ENCODE measurements at places on chromosomes 4 and X.
A peak's percentile ranks its signal among the peaks of the same experiment; 100 is the strongest.

DNA sequence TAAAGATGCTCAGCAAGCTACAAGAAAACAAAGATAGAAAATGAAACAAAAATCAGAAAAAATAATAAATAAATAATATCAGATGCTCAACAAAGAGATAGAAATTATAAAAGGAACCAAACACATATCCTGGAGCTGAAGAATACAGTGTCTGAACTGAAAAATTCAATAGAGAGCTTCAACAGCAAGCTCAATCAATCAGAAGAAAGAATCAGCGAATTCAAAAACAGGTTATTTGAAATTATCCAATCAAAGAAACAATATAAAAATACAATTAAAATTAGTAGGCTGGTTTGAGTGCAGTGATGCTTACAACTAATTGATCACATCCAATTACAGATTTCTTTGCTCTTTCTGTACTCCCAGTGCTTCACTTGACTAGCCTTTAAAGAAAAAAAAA is 40.8 kb upstream of the FOXR2 start:
- no peak for DNase-seq

GRCh38 chr4:27057053-27057452 is 196.4 kb downstream of the STIM2 start:
- no peak for DNase-seq

- DNase-seq = no peak
Measured at GRCh38 chr4:169682372-169683047, 62.1 kb downstream of the CLCN3 start.

DNA sequence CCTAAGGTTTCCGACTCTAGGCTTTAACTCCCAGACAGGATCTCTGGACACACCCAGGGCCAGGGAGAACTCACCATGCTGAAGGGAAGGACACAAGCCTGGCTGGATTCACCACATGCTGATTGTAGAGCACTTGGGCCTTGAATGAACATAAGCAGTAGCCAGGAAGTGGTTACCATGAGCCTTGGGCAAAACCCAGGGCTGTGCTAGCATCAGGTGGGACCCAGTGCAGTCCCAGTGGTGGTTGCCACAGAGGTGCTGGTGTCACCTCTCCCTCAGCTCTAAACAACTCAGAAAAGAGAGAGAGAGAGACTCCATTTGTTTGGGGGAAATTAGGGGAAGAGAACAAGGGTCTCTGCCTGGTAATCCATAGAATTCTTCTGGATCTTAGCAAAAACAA is 77.0 kb downstream of the KLHL13 start:
- no peak for DNase-seq

- no peak for DNase-seq
Measured at GRCh38 chr4:89700766-89701423, 136.1 kb downstream of the SNCA start.

DNA sequence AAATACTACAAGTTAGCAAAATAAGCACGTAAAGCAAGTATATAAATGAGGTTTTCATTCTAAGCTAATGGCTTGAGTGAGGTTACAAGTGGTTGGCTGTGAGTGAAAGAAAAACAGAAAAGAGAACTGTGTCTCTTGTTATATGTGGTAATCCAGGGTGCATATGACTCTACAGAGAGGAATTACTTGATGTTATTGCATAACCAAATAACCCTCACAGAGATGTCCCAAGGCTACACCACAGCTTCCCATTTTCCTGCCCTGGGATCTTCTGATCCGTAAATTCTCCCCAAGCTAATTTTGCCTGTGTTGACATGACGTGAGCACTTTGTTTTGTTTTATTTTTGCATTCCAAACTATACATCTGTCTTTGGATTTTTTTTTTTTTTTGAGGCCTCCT is 470.0 kb upstream of the INTU start:
- DNase-seq = no peak

DNA sequence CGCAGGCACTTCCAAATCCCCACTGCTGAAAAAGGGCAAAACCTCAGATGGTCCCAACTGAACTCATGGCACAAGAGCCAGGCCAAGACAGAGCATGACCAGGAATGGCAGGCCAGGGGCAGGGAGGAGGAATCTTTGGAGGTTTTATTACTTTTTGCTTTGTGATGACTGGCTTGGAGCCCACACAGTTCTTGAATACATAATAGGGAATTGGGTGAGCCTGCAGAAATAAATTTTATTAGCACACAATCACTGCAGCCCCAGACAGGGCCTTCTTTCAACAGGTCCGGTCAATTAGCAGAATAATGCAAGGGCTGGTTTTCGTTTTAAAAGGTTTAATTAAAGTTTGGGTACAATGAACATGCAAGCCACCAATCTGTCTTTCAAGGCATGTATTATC is 23.4 kb upstream of the MAMLD1 start:
- DNase-seq = no peak

DNA sequence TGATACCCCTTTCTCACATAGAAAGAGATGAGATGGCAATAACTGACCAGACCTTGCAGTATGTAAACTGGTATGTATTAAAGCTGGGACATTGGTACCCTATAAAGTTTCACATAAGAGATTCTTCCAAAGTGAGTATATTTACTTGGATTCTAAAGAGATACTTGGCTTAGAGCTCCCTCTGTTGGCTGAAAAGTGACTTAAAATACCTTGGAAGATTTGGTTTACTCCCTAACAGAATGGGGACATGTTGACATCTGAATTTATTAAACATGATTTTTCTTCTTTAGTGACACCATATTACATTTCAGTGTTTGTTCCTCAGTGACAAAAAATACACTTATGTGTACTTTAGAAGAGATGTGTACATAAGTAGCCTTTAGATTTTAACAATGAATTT is 47.9 kb upstream of the RGN start:
- DNase-seq = no peak

GRCh38 chr4:42617030-42617429 is 39.9 kb downstream of the ATP8A1 start:
- DNase-seq = no peak

- DNase-seq = no peak
Measured at GRCh38 chr4:3786196-3786869, 20.1 kb downstream of the ADRA2C start.

DNA sequence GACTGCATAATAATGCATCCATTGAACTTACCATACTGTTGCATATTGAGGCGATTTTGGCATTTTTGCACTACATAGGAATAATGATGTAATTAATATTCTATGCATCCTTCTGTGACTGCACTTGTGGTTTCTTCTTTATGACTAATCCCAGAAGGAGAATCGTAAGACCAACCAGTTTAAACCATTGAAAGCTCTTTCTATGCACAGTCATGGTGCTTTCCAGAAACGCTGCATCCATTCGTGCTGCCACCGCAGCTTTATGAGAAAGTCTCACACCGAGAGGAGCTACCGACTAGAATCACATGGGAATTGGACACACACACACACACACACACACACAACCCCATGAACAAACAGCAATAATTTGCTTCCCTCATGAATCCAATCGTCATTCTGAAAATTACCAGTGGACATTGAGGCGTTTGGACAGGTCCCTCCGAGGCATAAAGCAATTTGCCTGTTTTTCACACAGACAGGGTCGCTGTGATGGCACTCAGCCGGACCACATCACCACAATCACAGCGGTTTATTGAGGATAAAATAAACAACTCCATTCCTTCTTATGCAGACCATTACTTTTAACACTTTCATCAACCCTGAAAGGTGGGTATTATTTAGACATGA is 64.2 kb downstream of the PACRGL start:
- no peak for DNase-seq

- no peak for DNase-seq
Measured at GRCh38 chr4:1243451-1244080, 5.4 kb downstream of the CTBP1 start.

DNA sequence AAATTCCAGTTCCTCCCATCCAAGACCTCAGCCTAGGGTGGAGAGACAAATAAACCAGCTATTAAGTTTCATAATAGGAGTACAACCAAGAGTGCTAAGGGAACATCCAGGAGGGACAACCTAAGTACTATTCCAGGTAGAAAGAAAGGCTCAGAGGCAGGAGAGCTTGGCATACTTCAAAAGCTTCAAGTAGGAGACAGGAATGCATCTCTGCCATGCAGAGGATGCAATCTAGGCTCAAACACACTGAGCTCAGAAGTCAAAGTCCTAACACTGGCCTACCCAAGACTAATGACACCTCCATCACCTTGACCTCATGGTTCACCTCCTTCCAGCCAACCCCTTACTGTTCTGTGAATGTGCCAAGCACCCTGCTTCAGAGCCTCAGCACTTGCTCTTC is 8.1 kb downstream of the WDFY3 start:
- DNase-seq = no peak

- DNase-seq = no peak
Measured at GRCh38 chrX:109199726-109200125, 282.2 kb downstream of the GUCY2F start.

DNA sequence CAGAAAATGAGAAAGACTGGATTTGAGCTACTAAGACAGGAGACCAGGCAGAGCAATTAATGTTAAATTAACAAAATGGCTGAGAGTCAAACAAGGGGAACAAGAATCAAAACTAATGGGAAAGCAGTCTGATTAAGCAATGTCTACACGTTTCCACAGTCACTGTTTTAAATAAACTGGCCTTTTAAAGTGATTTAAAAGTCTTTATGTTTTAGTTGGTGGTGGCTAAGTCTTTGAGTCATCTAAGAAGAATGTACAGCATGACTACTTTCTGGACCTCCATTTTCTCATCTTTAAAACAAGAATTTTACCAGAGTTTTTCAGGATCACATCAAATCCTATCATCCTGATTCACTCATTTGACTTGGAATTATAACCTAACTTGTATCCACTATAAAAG is 233.8 kb downstream of the ENOX2 start:
- DNase-seq = no peak

DNA sequence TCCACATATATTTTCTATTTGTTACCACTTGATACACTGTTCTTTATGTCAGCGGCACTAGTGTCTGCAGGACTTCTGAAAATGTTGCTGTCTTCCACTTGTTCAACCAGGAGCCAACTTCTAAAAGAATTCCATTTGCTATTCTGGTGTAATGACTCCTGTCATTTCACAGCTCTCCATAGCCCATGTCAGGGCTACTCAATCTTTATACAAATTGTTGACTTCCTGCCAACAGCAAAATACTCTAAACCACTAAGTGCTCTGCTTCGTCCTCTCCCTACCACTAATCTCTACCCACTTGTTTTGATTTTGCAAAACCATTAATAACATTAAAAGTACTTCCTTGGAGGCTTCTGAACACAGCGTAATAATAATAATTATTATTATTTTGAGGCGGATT is 7.2 kb downstream of the CTSO start:
- no peak for DNase-seq

DNA sequence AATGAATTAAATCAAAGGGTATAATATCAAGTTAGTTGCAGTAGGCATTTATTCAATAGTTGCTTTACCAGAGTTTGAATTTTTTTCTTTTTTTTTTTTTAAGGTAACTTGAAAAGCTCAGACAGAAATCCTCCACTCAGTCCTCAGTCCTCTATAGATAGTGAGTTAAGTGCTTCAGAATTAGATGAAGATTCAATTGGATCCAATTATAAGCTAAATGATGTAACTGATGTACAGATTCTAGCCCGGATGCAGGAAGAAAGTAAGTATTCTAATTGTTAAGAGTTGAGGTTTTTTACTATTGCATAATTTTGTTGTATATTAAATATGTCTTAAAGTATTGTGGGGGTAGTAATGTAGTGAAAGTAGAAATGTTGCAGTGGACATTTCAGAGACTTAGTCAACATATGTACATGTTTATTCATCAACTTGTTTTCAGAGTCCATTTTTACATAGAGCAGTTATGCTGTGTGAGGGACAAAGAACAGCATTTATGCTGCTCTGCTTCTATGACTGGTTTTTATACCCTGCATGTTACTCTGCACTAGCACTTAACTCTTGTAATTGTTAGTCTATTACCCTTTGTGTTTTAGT is 38.4 kb downstream of the SLAIN2 start:
- no peak for DNase-seq

DNA sequence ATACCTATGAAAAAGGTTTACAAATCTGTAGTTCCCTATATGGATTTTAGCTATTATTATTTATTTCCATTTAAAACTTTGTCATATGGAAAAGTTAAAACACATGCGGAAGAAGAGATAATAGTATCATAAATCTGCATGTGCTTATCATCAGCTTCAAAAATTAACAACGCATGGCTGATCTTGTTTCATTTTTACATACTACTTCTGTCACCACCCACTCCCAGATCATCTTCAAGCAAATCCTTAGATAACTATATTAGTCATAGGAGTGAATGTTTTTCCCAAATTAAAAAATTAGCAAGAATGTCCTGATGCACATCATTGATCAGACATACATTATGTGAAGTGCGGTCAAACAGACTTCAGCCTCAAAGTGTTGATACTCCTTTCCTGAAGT is 24.6 kb upstream of the MOB1B start:
- DNase-seq = no peak

- DNase-seq = no peak
Measured at GRCh38 chr4:150970685-150971151, 44.4 kb downstream of the LRBA start.

DNA sequence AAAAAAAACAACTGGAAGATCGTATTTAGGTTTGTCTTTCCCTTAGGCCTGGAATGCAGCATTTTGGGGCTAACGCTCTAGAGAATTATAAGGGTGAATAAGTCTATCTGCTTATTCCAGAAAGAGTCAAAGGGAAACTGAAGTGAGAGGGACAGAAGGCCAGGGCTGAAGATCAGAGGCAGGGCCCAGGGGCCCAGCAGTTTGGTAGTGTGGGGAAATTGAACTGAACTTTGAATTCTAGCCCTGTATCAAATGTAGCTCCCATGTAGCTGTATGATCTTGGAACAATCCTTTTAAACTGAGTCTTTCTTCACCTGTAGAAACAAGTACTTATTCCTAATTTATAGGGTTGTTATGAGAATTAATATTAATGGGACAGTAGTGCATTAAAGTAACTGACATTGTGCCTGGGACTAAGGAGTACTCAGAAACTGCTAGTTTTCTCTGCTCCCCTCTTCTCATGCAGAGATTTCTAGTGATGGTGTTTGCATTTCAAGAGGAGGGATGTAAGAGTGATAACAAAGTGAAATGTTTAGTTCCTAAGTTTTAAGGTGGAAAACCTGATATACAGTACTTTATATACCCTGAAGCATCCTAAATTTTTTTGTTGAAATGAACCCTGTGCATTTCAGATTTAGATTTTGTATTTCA is 30.4 kb downstream of the STOX2 start:
- no peak for DNase-seq

DNA sequence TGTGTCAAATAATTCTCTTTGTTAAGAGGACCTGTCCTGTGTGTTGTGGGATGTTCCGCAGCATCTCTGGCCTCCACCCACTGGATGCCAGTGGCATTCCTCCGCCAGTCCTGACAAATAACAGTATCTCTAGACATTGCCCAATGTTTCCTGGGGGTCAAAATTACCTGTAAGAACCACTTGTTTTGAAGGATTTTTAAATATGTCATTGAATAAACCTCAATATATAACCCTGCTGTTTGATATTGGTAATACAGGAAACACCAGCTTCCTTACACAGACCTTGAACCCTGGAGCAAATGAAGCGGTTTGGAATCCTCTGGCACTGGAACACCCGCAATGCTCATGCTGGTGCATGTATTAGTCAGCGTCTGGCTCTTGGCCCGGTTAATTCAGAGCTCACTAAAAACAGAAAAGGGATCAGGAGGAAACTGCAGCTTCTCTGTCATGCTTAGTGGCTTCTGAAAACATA is 101.3 kb downstream of the TBL1X start:
- peak; percentile 23 for DNase-seq
